Peyer's patch (tissue), 4 donors: ENCODE measurements at places on chromosomes 2 and 18. TPM values are rescaled to one million over a fixed set of nuclear protein-coding genes. Genes with fewer than 3 reads are reported as not detected.
A peak's percentile ranks its signal among the peaks of the same experiment; 100 is the strongest.

- H3K4me3 ChIP-seq = no peak overlapping the region
- no peaks in the 10 kb centered on the region for H3K36me3 ChIP-seq
- DNase-seq = no peak
- H3K27ac ChIP-seq = no peak overlapping the region
Measured at GRCh38 chr18:6638447-6638846, 91.1 kb upstream of the ARHGAP28 start.

GRCh38 chr2:195838002-195838401 is 181.0 kb downstream of the SLC39A10 start:
- no peaks in the 10 kb centered on the region for H3K36me3 ChIP-seq
- no peaks in the 10 kb centered on the region for H3K4me1 ChIP-seq
- no peak for DNase-seq
- no peaks in the 10 kb centered on the region for H3K27me3 ChIP-seq
- H3K4me3 ChIP-seq = no peak overlapping the region
- H3K27ac ChIP-seq = no peak overlapping the region

GRCh38 chr2:162704496-162704895 is 134.1 kb downstream of the KCNH7 start:
- DNase-seq = no peak
- no peak overlapping the region for H3K27ac ChIP-seq
- H3K27me3 ChIP-seq = no peaks in the 10 kb centered on the region

DNA sequence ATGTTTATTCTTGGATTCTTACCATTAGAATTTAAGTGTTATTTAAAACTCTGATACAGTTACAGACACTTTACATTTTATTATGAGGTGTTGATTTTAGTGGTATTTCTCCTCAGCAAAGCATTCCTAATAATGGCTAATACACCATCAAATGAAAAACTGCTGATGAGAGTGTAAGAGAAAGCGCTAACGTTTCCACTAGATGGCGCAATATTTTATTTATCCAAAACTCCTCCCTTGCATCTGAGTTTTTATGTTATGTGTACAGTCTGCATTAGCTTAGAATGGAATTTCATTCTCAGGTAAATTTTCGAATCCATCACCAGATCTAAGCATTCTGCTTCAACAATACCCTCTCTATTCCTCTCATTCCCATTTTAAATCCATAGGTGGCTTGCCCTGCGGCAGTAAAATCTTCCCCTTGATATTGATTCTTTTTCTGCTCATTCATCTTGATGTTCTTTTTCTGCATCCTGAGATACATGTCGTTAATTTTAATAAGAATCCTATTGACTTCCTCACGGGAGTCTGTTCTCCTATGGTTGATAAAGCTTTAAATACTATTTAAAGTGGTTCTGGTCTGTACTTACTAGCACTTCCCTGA is 53.9 kb downstream of the PRKRA start:
- no peak overlapping the region for H3K27ac ChIP-seq
- H3K36me3 ChIP-seq = no peaks in the 10 kb centered on the region
- DNase-seq = no peak
- no peaks in the 10 kb centered on the region for H3K27me3 ChIP-seq
- H3K4me3 ChIP-seq = no peak overlapping the region

DNA sequence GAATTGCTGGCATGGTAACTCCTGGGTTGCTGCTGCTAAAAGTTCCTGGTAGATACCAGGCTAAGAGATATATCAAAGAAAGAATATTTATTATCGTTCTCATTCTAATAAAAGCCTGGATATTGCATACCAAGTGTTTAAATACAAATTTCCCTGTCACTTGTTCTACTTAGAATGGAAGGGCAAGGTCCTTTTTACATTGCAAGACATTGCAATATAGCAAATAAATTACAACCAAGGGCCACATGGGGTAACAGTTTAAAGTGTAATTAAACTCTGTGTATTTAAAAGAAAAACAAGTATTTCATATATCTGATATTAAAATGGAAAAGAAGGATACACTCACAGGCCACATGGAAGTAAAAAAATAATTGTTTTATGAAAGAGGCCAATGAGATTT is 16.2 kb downstream of the PDE11A start:
- H3K4me1 ChIP-seq = no peaks in the 10 kb centered on the region
- DNase-seq = no peak
- no peaks in the 10 kb centered on the region for H3K27me3 ChIP-seq
- no peak overlapping the region for H3K27ac ChIP-seq
- H3K36me3 ChIP-seq = no peaks in the 10 kb centered on the region

DNA sequence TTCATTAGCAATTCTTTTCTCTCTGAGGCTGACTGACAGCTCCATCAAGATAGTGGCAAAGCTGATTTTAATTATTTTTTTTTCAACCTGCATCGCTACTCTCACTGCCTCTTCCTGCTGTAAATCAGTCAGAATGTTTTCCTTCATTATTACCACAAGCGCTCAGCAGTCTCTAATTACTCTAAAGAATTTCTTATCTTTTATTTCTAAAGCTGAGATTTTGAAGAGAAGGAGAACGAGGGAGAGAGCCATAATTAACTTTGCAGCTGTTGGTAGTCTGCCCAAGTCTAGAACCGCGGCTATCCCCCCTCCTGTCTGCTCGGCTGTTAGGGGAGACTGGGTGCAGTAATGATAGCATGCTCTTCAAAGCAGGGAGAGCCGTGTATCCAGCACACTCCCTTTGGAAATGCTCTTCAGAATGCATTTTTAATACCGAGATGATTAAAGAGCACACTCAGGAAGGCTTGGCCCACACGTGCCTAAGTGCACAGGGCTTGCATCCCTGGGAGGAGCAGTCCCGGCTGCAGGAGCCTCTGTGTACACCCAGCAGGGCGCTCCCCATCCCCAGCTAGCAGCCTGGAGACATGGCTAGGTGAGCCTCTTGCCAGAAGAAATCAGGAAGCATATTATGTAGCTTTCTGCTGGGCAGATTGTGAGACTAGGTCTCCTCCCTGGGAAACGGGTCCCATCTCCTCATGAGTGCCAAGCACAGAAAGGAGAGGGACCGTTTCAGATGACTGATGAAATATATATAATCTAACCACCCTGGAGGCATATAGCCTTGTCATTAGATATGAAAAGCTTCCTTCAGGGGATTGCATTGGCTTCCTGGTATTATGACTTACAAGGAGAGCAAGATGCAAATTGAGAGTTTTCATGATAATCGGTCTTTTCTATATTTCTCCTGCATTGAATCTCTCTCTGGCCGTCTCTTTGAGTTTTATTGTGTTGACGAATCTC is 555.2 kb downstream of the CMPK2 start:
- H3K4me1 ChIP-seq = no peaks in the 10 kb centered on the region
- no peak overlapping the region for H3K27ac ChIP-seq
- H3K36me3 ChIP-seq = no peaks in the 10 kb centered on the region
- H3K27me3 ChIP-seq = no peaks in the 10 kb centered on the region

- no peak overlapping the region for H3K27ac ChIP-seq
Measured at GRCh38 chr2:172348555-172349288, 78.7 kb upstream of the ITGA6 start.

- H3K4me3 ChIP-seq = no peak overlapping the region
- no peak overlapping the region for H3K27ac ChIP-seq
- no peak for DNase-seq
- H3K36me3 ChIP-seq = peaks cover 22% of the 10 kb centered on the region
Measured at GRCh38 chr2:85600235-85600575, 2.3 kb downstream of the TMEM150A start.

G6PC2 gene
- total RNA-seq = not detected

DNA sequence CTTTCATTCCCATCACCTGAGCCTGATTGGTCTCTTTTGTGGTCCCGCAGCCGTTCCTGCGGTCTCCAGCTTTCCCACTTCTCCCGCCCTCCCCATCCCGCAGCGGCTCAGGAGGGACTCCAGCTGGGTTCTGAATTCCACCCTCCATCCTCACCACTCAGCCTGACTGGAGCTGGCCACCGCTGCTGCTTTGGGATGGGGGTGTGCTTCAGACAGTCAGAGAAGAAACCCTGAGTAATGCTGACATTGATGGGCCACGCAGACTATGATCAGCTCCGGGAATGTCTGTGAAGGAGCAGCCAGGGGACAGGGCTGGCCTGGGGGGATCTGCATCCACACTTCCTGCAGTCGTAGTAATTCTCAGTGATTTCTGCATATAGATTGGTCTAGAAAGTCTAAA is 45.9 kb upstream of the TXNDC2 start:
- H3K27me3 ChIP-seq = no peaks in the 10 kb centered on the region
- no peak overlapping the region for H3K4me3 ChIP-seq
- no peak for DNase-seq
- no peak overlapping the region for H3K27ac ChIP-seq
- H3K36me3 ChIP-seq = no peaks in the 10 kb centered on the region

LIPG gene
- 63.5 TPM for total RNA-seq

- H3K4me3 ChIP-seq = no peak overlapping the region
- H3K27ac ChIP-seq = no peak overlapping the region
- no peaks in the 10 kb centered on the region for H3K27me3 ChIP-seq
- no peaks in the 10 kb centered on the region for H3K36me3 ChIP-seq
Measured at GRCh38 chr2:219897456-219897855, 270.0 kb downstream of the SLC4A3 start.

- H3K27me3 ChIP-seq = no peaks in the 10 kb centered on the region
- H3K36me3 ChIP-seq = no peaks in the 10 kb centered on the region
- H3K4me1 ChIP-seq = no peaks in the 10 kb centered on the region
- DNase-seq = no peak
Measured at GRCh38 chr2:14930441-14930840, 297.9 kb downstream of the LRATD1 start.

LRRC30 gene
- total RNA-seq = not detected

DNA sequence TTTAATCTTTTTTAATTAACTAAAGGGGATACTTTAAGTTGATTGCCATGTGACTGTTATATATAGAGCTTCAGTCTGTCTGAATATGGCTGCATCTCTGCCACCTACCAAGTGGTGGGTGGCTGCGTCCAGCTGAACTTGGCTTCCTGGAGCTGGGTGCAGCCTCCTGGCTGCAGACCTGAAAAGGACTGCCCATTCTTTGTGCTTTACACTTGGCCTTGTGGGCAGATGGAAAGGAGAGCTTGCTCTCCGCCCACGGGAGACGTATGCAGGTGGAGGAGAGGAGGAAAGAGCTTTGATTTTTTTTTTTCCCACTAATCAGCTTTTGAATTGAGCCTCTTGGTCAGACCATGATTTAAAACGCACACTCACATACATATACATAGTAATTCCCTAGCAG is 34.7 kb downstream of the NCK2 start:
- H3K36me3 ChIP-seq = no peaks in the 10 kb centered on the region
- no peaks in the 10 kb centered on the region for H3K27me3 ChIP-seq
- no peak overlapping the region for H3K4me3 ChIP-seq
- H3K27ac ChIP-seq = no peak overlapping the region

- H3K4me3 ChIP-seq = no peak overlapping the region
- DNase-seq = no peak
- no peak overlapping the region for H3K27ac ChIP-seq
- no peaks in the 10 kb centered on the region for H3K36me3 ChIP-seq
Measured at GRCh38 chr2:191209340-191209739, 35.9 kb upstream of the MYO1B start.

DNA sequence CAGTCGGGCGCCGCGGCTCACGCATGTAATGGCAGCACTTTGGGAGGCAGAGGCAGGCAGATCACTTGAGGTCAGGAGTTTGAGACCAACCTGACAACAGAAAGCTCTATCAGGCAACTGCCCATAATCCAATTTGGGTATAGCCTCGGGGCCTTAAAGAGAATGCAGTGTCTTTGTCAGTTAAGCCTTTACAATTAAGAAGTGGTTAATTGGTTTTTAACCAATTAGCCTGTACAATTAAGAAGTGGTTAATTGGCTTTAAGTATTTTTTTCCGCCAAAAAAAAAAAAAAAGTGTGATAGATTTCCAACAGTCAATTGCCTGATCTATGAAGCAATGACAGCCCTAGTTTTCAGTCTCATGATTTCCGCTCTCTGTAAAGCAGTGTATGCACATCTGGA is 74.6 kb upstream of the NARS1 start:
- no peaks in the 10 kb centered on the region for H3K4me1 ChIP-seq
- H3K36me3 ChIP-seq = no peaks in the 10 kb centered on the region
- no peaks in the 10 kb centered on the region for H3K27me3 ChIP-seq
- no peak overlapping the region for H3K4me3 ChIP-seq

NYAP2 gene
- total RNA-seq = not detected

GRCh38 chr2:203238704-203239526 is at the start of gene CYP20A1:
CYP20A1 (plus strand) TSS chr2:203239018; CDS start chr2:203239063, 45 bp downstream.
- H3K27ac ChIP-seq = peak within 1 kb of the TSS; percentile 94
- no peaks in the 10 kb centered on the region for H3K4me1 ChIP-seq
- DNase-seq = peak; percentile 98

GRCh38 chr2:29241955-29242565 is 126.8 kb downstream of the CLIP4 start:
- H3K27me3 ChIP-seq = no peaks in the 10 kb centered on the region
- H3K4me3 ChIP-seq = no peak overlapping the region
- no peak overlapping the region for H3K27ac ChIP-seq
- H3K36me3 ChIP-seq = no peaks in the 10 kb centered on the region
- DNase-seq = peak; percentile 13

GRCh38 chr18:60563082-60563481 is 190.5 kb upstream of the MC4R start:
- H3K36me3 ChIP-seq = no peaks in the 10 kb centered on the region
- no peak overlapping the region for H3K4me3 ChIP-seq
- no peak for DNase-seq
- no peaks in the 10 kb centered on the region for H3K4me1 ChIP-seq

DNA sequence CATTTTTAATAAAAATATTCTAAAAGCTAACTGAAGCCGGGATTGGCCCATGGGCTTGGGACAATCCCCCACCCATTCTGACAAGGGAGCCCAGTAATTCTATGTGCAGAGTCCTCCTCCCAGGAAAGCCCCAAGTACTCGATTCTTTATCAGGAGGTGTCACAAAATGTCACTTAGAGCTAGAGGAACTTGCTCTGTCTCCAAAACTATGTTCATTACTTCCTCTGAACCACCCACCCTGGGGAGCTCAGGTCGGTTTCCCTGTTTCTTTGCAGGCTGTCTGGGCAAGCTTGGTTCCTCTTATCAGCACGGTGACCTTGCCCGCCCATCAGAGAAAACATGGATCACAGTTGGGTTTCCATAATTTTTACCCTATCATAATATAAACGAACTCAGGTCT is 430.6 kb upstream of the ID2 start:
- H3K4me1 ChIP-seq = no peaks in the 10 kb centered on the region
- H3K36me3 ChIP-seq = no peaks in the 10 kb centered on the region
- DNase-seq = no peak
- no peaks in the 10 kb centered on the region for H3K27me3 ChIP-seq

GRCh38 chr2:166197446-166197845 is 69.6 kb upstream of the SCN1A start:
- H3K36me3 ChIP-seq = no peaks in the 10 kb centered on the region
- DNase-seq = no peak
- no peak overlapping the region for H3K27ac ChIP-seq
- H3K27me3 ChIP-seq = no peaks in the 10 kb centered on the region
- H3K4me3 ChIP-seq = no peak overlapping the region
- no peaks in the 10 kb centered on the region for H3K4me1 ChIP-seq

- H3K27me3 ChIP-seq = no peaks in the 10 kb centered on the region
- DNase-seq = no peak
- peak overlapping the region; percentile 29 for H3K27ac ChIP-seq
- no peaks in the 10 kb centered on the region for H3K36me3 ChIP-seq
Measured at GRCh38 chr18:54261894-54262293, 7.4 kb upstream of the POLI start.

GRCh38 chr2:119174216-119174992 is 15.9 kb upstream of the C1QL2 start:
- DNase-seq = no peak
- no peak overlapping the region for H3K4me3 ChIP-seq
- no peaks in the 10 kb centered on the region for H3K36me3 ChIP-seq
- no peak overlapping the region for H3K27ac ChIP-seq
- no peaks in the 10 kb centered on the region for H3K4me1 ChIP-seq

- no peak for DNase-seq
- no peaks in the 10 kb centered on the region for H3K27me3 ChIP-seq
- H3K27ac ChIP-seq = no peak overlapping the region
- H3K4me1 ChIP-seq = no peaks in the 10 kb centered on the region
Measured at GRCh38 chr18:8839281-8839680, 133.9 kb downstream of the MTCL1 start.

CXCR1 gene
- not detected for total RNA-seq
